Stimulated activated CD8-positive, alpha-beta memory T cell treated with anti-CD3 and anti-CD28 coated beads, Interleukin-4, amount 100 ng/mL, for 1 hour (primary cell): ENCODE measurements at places on chromosomes 7 and 10.

DNA sequence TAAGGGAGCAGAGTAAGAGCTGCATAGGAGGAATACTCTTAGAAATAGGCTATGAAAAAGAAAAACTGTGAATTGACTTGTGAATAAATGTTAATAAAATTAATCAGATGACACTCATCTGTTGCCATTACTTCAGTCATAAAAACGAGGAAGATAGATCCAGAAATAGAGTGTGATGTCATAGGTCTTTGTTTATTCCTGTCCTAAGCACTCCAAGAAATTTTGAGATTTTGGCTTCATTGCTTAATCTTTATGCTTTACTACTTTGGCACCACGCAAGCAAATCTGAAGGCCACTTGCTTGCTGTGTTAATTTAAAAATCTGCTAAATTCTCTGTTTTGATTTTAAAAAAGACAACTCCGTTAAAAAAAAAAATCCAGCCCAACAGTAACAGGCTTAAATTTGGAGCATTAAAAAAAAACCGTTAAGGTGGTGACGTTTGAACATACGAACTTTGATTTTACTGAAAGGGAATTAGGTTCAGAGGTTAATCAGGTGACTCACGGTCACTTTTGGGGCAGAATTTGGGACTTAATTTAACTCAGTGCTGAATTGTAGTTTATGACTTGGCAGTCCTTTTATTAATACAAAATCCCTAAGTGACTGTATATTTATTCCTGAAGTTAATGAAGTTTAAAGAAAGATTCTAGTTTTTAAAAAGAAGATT lies 3.4 kb downstream of the IFRD1 start:
- DNase-seq: no peak

GRCh38 chr7:7292608-7293007 lies 110.3 kb downstream of the C1GALT1 start:
- DNase-seq: no peak

DNA sequence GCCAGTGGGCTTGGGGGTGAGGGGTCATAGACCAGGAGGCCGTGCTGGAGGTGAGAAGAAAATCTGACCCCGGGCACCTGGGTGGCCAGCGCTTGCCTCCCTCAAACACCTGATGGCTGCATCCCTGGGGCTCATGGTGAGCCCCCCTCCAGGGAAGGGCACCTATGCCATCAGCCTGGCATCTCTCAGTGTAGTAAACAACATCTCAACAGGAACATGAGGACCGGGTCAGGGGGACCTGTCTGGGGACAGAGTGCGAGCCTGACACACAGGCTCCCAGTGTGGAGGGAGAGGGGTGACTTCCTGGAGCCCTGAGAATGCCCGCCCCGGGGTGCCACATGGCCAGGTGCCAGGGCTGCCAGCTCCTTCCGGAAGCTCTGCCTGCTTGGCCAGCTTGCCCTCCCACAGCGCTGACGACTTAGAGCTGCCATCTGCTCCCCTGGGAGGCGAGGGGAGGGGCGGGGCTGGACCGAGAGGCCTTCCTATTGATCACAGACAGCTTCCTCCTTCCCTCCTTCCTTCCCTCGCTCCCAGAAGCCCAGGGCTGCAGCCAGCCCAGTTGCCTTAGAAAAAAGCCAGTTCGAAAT lies 12.3 kb downstream of the STX1A start:
- no peak for DNase-seq

- no peak for DNase-seq
Measured at GRCh38 chr7:229184-229964, 37.0 kb downstream of the FAM20C start.

- no peak for DNase-seq
Measured at GRCh38 chr10:84310470-84310869, 17.9 kb upstream of the CCSER2 start.

GRCh38 chr10:124565565-124566221 lies 104.1 kb downstream of the LHPP start:
- DNase-seq: no peak

GRCh38 chr7:112646783-112647182 lies 143.4 kb downstream of the TMEM168 start:
- DNase-seq: no peak

DNA sequence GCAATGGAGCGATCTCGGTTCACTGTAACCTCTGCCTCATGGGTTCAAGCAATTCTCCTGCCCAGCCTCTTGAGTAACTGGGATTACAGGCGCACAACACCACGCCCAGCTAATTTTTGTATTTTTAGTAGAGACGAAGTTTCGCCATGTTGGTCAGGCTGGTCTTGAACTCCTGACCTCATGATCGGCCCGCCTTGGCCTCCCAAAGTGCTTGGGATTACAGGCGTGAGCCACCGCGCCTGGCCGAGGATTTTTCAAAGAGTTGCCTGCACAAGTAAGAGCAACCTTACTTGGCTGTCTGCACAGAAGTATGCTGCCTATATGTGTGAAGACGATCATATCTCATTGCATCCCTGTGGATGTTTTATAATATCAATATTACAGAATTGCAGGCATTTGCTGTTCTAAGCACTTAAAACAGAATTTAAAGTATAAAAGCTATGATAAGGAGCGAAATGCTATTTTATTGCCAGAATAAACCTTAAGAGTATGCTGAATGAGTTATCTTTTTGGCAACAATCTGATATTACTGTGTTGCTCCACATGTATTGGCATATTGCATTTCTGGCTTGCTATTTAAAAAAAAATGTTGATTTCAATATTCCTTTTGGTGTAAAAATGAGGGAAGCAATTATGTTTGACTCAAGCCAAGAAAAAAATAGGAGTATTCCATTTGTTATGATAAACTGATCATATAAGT lies 379.4 kb upstream of the SEMA3D start:
- DNase-seq: no peak
